Hematopoietic multipotent progenitor cell treated with erythropoietin and hydrocortisone succinate and interleukin-3 and kit ligand, for 4 days (in vitro differentiated cells): ENCODE measurements at places on chromosomes 6 and 20.

GRCh38 chr6:85756982-85757381 lies 114.3 kb upstream of the SYNCRIP start:
- peak; percentile 62 for DNase-seq

DNA sequence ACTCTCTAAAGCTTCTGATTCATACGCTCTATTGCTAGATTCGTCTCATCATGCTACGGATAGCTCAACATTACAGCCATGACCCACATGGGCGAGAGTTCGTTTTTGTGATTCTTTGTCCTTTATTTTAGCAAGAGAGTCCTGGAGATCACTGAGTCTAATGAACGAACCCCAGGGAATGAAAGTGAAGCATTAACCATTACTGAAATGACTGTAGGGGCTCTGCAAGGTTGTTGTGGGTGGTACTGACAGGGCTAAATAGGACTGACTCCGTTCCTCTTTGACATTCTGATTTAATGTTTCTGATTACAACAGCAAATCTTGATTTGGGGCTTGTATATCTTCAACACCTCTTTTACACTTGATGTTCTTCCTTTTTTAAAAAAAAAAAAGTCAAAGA lies 13.7 kb upstream of the RTF2 start:
- no peak for DNase-seq

- no peak for DNase-seq
Measured at GRCh38 chr6:19013026-19013705, 626.0 kb downstream of the RNF144B start.

DNA sequence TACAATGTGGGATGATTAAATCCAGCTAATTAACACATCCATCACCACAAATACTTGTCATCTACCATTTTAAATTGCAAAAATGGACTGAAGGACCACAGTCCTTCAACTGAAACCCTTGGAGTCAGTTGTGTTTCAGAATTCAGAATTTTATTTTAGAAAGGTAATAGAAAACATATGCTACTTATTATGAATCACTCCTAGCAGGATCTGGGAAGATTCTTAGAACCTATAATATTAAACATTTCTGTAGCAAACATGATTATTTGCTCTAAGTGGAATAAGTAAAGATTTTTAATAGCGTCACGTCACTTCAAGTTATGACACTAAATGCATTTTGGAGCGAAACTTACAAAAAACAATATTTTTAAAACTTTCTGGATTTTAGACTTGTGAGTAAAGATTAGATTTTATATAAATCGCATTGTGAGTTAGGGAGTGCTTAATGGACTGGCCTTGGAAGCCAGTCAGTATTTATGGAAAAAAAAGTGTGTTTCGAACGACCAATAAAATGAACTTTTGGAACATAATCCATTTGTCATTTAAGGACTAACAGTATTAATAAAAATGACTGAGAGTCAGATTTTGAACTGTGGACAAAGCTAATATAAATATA lies 71.8 kb upstream of the PHACTR2 start:
- no peak for DNase-seq

DNA sequence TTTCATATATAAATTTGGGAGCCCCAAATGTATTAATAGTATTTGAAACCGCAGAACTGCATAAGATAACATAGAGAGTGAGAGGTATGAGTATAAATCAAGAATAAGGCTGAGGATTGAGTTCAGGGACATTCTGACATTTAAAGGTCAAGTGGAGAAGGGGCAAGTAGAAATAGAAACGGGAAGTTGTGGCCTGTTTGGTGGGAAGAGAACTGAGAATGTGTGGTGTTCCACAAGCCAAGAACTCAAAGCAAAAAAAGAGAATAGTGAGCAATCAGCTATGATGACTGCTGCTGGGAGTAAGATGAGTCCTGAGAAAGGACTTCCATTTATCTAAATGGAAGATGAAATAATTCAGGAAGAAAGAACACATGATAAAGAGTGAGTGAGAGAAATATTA lies 418.4 kb downstream of the CD109 start:
- no peak for DNase-seq

GRCh38 chr6:136317021-136317694 lies 27.5 kb upstream of the BCLAF1 start:
- peak; percentile 86 for DNase-seq

DNA sequence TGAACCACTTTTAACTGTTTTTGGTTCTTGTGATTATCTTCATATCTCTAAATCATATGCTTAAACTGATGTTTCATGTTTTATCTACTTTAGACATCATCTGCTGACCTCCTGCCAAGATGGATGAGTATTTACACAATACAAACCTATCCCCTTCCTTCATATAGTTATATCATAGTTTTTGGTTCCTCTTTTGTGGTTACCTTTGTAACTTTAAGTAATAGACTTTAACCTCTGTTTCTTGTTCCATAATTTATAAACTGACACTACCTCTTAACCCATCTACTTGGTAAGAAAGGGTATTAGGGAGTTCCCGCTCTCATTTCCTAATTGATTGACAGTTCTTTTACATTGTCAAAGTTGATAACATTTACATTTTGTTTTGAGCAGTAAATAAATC lies 11.9 kb downstream of the PCMT1 start:
- DNase-seq, result peak; percentile 85

DNA sequence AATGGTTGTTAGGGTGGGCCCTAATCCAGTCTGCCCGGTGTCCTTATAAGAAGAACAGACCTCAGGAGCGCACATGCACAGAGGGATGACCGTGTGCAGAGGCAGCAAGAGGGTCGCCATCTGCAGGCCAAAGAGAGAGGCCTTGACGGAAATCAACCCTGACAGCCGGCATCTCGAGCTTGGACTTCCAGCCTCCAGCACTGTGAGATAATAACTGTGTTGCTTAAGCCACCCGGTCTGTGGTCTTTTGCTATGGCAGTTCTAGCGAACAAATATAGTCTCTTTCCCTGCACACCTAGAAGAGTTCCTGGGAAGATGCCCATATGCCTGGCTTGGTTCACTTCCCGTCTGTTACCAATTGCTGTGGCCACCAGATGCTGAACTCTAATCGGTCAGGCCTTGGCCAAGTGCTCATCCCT lies 35.3 kb upstream of the PTGIS start:
- DNase-seq, result peak; percentile 44

- no peak for DNase-seq
Measured at GRCh38 chr6:66396549-66396948, 689.5 kb upstream of the EYS start.

DNA sequence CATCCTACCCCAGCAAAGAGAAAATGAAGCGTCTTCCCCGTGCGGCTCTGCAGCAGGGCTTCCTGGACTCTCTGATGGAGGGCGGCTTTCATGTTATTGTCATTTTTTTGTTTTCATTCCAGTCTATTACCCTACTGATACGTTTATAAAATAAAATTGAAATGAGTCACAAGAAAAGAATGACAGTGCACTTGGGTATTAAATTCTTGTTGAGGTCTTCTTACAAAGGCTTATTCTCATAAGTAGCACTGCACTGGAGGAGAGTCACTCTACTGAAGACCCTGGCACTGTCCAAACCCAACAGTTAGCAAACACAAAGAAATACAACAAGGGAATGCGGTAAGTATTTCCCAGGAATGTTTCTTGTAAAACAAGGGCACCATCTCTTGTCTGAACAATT lies 379.3 kb downstream of the MAFB start:
- no peak for DNase-seq

DNA sequence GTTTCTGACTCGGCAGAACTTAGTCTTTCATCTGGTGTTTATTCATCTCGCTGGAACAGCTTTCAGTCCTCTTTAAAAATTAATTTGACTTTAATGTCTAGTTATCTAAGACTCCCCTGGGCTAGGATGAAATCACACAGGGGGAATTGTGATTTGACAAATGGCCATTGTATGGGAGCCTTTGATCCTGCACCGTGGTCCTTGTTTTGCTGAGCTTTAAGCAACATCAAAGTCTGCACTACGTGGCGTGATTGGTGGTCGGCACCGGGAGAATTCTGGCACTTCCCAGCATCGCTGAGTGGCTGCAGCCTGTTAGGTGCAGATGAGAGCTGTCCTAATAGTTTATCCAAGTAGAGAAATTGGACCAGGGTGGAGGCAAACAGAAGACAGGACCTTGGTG lies 146.9 kb downstream of the TBC1D7 start:
- DNase-seq, result no peak

GRCh38 chr6:89351671-89352277 lies 748 bp downstream of the UBE2J1 start:
- DNase-seq, result no peak

- DNase-seq, result no peak
Measured at GRCh38 chr20:59813948-59814839, 119.2 kb downstream of the SYCP2 start.

GRCh38 chr6:170136541-170137175 lies 154.2 kb downstream of the DLL1 start:
- DNase-seq, result no peak

- peak; percentile 59 for DNase-seq
Measured at GRCh38 chr6:33696548-33697518, 14.7 kb downstream of the UQCC2 start.

DNA sequence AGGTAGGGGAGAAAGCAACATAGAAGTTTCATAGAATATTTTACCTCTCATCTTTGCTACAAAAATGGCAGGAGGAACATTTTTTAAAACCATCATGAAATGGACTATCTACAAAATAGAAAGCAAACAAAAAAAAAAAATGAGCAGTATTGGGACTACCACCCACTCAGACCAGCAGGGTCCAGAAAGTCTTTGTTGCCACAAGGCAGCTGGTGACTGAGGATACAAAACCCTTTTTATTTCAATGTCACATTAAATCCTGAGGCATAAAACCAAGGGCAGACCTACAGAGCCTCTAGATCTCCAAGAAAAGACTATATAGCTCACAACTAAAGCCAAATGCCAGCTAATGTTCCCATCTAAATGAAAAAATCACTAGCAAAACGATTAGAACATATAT lies 282.2 kb downstream of the PTPRK start:
- no peak for DNase-seq

DNA sequence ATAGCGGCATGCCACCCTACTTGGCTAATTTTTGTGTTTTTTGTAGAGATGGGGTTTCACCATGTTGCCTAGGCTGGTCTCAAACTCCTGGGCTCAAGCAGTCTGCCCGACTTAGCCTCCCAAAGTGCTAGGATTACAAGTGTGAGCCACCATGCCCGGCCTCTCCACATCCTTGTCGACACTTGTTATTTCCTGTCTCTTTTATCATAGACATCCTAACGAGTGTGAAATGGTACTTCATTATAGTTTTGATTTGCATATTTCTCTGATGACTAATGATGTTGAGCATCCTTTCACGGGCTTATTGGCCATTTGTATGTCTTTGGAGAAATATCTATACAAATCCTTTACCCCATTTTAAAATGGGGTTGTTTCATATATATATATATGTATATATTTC lies 39.0 kb upstream of the ASXL1 start:
- no peak for DNase-seq
